ENCODE measurements at places on chromosomes 3 and 15. TPM values are rescaled to one million over a fixed set of nuclear protein-coding genes. Genes with fewer than 3 reads are reported as not detected.

DNA sequence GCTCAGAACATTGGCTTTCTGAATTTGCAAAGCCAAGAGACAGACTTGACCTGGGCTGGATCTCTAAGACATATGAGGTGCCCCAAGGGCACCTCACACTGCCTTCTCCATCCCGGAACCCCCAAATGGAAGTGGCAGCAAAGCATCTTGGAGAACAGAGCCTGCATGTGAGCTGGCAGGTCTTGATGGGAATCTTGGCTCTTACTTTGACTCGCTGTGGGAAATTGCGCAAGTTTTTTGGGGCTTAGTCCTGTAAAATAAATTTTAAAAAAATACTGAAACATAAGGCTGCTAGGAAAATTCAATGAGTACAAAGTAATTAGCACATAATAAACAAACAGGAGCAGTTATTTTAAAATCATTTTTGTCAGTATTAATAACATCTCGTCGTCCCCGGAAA lies 13.7 kb upstream of the SEC22A start:
- no peak for DNase-seq

DNA sequence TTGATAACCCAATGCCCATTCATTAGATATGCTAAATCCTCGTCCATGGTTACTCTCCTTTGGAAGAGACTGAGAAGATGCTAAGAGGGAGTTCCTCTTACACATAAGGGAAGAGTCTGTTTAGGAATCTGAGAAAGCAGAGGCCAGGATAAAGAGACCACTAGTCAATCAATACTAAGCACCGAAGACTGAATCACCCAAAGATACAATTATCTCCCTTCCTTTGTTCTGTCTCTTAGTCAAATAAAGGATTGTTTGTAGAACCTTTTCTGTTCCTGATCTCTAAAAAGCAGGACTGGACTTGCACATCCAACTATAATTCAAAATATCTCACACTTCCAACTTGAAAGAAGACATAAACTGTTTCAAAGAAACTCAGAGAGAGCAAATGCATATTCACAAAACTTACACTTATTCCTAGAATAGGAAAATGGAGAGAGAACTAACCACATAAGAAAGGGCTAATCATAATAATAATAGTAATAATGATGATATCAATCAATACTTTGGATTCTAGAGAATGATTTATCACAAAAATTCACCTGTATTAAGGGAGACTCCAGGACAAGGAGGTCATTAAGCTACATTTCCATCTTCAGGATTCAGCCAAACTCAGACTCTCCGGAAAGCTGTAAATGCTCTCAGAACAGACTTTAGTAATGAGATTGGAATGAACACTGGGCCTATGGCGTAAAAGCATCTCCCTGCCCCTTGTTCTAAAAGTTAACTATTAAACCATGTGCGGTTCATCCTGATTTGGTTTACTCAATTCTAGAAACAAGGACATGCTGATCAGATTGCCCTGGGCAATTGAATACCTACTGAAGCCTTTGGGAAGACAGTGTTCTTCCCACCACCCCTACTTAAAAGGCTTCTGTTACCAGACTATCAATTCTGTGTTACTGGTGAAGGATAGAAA lies 401.5 kb downstream of the ZBTB20 start:
- DNase-seq, result no peak

- DNase-seq, result no peak
Measured at GRCh38 chr3:9834520-9835380, 9.1 kb downstream of the RPUSD3 start.

DNA sequence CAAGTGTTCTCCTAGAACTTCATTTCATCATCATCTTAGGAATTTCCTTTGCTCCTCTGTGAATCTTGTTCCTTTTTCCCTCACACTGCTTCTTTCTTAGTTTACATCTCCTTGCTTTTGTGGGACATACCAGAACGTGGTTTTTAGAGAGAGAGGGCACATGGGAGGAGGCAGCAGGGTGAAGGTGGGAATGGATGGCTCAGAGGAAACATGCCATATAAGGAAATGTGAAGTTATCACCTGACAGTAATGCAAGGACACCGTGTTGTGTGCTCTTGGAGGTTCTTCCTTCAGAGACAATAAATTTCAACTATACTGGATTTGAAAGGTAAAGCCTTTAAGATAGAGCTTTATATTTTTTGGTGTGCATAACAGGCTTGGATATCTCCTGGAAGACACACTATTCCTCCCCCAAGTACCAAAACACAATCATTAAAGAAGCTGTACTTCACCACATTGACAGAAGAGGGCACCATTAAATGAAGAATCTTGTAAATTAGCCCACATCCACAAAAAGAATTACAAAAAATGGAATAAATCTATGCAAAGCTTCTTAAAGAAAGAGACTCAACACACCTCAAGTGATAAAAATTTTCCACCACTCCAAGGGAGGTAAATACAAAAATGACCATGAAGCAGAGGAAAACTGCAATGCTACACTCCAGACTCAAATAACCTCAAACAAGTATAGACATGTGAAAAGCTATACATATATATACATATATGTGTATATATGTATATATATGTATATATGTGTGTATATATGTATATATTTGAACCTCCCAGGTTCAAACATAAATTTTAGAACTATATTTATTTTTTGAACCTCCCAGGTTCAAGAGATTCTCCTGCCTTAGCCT lies 26.1 kb downstream of the RPL39L start:
- DNase-seq, result no peak

DNA sequence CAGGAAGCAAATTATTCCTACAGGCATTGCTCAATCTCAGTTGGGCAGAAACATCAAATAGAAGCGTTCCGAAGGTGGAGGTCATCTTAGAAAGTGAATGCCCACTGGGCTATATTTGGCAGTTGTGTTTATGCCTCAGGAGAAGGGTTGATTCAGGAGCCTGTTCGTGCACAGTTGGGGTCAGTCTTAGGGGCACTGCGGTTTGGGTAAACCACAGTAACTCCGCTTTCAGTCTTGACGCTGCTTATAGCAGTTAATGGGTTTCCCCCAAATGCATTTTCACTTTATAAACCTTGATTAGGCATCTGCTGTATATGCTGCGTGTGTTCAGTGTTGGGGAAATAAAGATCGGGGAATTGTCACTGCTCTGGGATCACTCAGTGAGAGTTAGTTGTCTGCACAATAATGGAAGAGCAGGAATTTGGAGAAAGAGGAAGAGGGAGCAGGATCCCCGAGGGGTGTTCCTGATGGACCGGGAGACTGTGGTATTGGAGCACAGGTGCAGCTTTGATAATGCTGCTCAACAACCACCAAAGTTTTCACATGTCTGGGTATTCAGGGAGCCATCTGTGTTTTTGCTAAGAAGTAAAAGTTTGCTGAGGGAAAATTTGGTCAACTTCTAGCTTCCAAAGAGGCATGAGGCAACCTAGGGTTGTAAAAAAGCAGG lies 124.3 kb upstream of the EIF1B start:
- no peak for DNase-seq

DNA sequence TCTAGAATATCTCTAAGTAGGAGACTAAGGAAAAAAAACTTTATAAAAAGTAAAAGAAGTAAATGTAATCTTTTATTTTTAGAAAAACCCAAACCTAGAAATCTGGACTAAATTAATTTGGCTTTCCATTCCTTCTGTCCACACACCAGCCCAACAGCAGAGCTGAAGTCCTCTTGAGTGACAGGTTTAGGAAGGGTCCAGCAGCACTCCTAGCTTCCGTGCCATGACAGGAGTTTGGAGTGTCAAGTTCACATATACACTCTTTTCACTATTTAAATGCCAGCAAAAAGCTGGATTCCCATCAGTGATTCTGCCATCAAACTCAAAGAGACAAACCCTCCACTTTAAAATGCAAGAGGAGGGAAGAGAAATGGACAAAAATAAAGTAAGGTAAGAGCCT lies 13.1 kb downstream of the PROK2 start:
- no peak for DNase-seq

GRCh38 chr3:192302721-192303120 lies 424.6 kb downstream of the FGF12 start:
- no peak for DNase-seq

DNA sequence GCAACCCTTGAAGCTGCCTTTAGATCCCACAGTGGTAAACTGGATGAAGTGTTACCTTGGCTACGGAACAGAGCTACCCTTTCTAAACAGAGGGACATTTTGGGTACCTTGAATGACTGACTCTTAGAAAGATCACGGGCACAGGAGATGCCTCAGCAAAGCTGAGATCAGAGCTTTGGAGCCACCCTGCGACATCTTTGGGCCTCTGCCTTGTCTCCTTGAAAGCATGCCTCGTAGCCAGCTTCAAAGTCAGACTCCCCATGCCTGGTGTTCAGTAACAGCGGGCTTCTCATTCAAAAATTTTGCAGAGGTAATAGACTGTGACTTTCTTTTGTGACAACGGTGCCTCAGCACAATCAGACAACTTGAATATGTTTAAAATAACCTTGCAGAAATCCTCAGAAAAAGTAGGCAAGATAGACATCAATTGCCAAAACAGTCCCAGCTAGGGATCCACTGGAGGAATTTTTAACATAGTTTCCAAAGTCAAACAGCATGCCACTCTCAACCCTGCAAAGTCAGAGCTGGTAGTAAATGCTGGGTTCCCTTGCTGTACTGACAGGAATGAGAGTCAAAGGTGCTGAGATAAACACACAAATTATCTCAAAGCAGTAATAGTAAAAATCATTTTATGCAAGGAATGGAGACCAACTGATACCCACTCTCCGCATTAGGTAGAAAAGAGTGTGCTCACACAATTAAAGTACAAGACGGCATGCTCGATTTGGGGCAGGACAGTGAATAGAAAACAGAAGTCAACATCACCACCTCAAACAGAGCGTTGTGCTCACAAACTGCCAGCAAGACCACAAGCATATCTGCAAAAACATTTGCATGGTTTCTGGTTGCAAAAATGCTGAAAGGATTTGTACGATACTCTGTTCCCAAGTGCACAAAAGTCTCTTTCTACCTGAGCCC lies 82.1 kb downstream of the MYO1E start:
- DNase-seq, result no peak

GRCh38 chr15:90315278-90315982 lies 36.7 kb upstream of the ZNF774 start:
- no peak for DNase-seq

DNA sequence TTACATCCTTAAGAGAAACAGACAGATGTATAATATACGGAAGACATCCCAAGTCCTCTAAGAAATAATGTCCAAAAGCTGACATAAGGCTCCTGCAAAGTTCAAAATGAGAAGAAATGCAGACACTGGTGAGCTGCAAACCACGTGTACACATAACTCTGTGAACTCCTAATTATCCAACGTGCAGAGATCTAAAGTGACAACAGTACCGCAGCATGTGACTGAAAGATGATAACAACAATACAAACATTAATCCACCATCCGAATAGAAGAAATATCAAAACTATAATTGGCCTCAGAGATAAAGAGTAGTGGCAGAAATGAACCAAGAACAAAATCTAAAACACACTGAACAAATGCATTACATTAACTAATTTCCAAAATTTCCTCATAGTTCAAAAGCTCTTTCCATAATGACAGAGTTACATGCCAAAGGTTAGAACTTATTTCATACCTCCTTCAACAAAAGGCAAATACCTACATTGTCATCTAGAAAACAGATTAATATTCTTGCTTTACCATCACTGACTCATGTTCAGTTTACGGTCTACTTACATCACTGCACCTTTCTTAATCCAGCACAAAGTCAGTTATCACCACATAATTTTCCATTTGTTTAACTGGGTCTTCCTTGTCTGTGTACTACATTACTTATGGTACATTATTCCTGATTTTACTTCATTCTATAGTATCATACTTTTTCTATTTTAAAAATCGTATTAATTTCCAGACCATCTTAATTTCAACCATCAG lies 2.2 kb downstream of the PDCD10 start:
- DNase-seq, result no peak

DNA sequence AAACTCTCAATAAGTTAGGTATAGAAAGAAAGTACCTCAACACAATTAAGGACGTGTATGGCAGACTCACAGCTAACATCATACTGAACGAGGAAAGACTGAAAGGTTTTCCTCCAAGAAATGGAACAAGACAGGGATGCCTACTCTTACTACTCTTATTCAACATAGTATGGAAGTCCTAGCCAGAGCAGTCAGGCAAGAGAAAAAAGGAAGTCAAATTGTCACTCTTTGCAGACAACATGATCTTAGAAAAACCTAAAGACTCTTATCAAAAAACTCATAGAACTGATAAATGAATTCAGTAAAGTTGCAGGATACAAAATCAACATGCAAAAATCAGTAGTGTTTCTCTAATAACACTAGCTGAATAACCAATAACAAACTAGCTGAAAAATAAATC lies 96.0 kb downstream of the C3orf70 start:
- no peak for DNase-seq

DNA sequence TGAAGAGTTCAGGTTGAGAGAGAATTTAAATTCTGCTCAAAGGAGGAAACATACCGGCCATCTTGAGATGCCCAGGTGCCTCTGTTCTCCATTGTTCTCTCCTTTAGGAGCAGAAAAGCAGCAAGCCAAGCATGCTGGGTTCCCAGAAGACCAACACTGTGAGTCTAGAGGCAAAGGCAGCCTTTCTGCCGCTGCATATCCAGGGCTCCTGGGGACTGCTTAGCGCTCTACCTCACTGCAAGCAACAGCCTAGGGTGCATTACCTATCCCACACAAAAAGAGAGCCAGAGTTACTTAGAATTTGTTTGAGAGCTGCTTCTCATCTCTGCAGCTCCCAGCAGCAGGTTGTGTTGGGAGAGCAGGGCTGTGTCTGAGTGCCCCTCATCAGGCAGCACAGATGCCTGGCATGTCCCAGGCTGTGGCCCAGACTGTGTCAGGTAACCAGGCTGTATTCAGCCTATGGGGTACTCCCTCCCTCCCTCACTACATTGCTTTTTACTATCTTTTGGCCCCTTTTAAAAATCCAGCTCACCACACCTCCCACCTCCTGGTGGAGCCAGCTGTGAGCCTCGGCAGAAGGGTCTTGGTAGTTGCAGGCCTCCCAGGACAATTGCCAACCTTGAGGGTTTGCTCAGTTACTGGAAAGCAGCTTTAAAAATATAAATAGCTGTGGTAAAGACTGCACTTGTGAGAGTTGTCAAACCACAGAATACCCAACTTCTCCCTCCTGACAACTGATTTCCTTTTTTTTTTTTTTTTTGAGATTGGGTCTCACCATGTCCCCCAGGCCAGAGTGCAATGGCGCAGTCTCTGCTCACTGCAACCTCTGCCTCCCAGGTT lies 30.2 kb downstream of the BCL2L10 start:
- no peak for DNase-seq

- no peak for DNase-seq
Measured at GRCh38 chr15:53658827-53659555, 100.5 kb downstream of the WDR72 start.

DNA sequence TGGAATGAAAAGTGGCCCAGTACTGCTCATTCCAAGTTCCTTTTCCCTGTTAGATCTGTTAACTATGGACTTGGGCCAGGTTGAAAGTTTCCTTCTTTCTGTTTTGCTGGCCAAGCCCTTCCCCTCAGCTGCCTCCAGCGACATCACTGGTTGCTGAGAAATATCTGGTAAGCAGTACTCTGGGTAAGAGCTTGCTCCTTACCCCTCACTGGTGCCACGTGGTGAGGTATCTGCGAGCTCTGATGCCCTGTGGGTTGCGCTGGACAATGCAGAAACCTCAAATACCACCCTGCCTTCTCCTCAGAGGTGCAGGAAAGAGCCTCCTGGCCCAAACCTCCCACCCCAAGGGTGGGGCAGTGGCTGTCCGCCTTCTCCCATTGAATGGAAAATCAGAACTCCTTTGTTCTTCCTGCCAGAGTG lies 42.9 kb upstream of the APH1B start:
- no peak for DNase-seq

Gene CAPN7
- 24.9 TPM for polyA plus RNA-seq

Gene HRH1
- polyA plus RNA-seq, result 3.0 TPM

Gene MUC13
- polyA plus RNA-seq, result not detected

Gene P2RY12
- 0.92 TPM for polyA plus RNA-seq

Gene TKT
- 30.7 TPM for polyA plus RNA-seq

Gene PCLAF
- polyA plus RNA-seq, result 27.1 TPM

Gene ABI3BP
- 265 TPM for polyA plus RNA-seq

Gene ZBTB47
- 36.9 TPM for polyA plus RNA-seq

Gene VPS33B
- polyA plus RNA-seq, result 10.9 TPM

Gene ZIC4
- 8.5 TPM for polyA plus RNA-seq

Measured in forelimb muscle (tissue), 1 donor.